NCI-H526 (cell line): ENCODE measurements at places on chromosomes 7 and 10.

DNA sequence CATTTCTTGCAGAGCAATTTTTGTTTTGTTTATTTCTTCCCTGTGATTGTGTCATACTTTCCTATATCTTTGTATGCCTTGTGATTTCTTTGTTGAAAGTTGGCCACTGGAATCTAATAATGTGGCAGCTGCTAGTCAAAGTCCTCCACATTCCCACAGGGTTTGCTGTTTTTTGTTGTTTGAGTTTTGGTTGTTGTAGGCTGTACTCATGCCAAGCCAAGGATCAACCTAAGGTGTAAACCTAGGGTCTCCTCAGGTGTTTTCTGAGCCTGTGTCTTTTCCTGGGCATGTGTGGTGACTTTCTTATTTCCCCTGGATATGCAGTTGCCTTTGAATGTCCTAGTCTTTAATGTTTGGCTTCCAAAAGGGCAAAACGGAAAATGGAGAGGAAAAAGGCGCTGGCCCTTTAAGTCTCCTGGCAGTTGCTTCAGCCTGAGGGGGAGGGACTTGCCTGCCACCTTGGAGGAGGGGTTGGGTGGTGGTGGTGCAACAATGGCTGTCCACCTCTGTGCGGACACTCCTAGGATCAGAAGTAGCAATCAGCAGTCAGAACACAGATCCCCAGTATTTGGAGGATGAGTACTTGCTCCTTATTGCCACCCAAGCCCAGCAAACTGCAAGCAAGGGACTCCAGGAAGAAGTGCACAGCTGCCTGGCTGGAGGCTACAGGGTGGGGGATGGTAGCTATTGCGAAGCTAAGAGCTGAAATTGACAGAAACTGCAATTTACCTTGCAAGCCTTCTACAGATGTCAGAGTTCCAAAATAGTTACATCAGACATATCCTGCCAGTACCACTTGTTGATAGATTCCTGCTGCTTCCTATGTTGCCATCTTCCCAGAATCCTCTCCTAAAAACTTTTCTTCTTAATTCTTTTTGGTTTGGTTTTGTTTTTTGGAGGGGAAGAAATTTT, 5.6 kb upstream of the ZNF518A start:
- no peak for DNase-seq

DNA sequence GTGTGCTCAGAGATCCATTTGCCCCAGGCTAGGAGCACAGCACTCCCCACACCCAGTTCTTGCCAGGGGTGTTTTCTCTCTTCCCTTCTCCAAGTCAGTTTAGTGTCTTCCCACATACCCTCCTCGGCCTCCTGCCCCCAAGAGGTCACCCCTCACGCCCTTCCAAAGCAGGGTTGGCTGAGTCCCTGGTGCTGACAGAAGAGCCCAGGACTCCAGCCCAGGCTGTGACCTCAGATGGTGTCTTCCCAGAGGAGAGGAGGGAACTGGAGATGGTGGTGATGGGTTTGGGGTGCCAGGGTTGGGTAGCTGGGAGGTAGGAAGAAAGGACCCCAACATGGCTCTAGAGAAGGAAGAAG, 19.8 kb downstream of the ZNF775 start:
- no peak for DNase-seq

- no peak for DNase-seq
Measured at GRCh38 chr7:44973610-44974401, 5.0 kb downstream of the MYO1G start.

GRCh38 chr7:127317447-127317961, 64.8 kb upstream of the GRM8 start:
- no peak for DNase-seq

DNA sequence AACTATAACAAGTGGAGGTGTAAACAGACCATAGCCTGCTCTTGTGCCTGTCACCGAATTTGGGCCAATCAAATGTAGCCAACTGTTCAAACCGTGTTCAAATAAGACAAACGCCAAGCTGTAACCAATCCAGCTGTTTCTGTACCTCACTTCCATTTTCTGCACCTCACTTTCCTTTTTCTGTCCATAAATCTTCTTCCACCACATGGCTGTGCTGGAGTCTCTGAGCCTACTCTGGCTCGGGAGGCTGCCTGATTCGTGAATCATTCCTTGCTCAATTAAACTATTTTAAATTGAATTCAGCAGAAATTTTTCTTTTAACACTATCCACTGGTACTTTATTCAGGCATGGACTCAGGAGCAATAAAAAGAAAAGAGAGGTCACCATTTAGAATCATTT, 29.9 kb upstream of the COL1A2 start:
- DNase-seq: no peak
